ENCODE measurements at places on chromosomes 16 and 17.

DNA sequence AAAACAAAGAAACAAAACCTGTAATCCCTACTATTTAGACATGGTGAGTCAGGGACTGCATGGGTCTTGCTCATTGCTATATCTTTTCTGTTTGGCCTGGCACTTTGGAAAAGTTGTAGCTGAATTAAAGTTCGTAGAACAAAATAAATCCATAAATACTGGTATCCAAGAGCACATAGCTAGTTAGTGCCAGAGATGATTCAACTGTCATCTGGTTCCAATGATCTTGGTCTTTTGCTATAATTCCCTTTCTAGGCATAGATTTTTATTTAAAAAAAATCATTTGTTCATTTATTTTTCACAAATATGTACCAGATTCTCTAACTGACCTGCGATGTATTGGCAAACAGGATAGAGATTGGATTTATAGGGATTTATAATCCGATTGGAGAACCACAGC is 1436.1 kb upstream of the GOT2 start:
- DNase-seq, result no peak

GRCh38 chr16:29256501-29256981 is 150.0 kb downstream of the NPIPB11 start:
- no peak for DNase-seq

- DNase-seq, result no peak
Measured at GRCh38 chr16:55390630-55391237, 66.7 kb downstream of the IRX6 start.

GRCh38 chr16:53629607-53630312 is 73.9 kb downstream of the RPGRIP1L start:
- no peak for DNase-seq

- no peak for DNase-seq
Measured at GRCh38 chr17:79531191-79532095, 79.4 kb downstream of the RBFOX3 start.

- peak; percentile 75 for DNase-seq
Measured at GRCh38 chr17:30113213-30113612, 3.4 kb upstream of the NSRP1 start.

DNA sequence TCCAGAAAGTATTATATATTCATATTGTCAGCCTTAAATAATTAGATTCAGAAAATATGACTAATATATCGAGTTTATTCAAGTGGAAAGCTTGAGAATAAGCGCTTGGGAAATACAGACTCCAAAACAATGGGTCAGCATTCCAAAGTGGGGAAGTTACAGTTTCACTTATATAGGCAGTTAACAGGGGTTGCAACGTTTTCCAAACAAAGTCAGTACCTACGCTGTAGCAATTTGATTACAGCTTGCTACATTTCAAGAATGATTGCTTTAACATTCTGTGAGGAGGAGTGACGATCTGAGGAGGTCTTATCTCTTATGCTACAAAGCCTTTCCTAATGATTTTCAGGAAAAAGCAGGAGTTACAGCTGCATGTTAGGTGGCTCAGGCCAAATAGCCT is 34.2 kb upstream of the HS3ST3A1 start:
- DNase-seq, result no peak

DNA sequence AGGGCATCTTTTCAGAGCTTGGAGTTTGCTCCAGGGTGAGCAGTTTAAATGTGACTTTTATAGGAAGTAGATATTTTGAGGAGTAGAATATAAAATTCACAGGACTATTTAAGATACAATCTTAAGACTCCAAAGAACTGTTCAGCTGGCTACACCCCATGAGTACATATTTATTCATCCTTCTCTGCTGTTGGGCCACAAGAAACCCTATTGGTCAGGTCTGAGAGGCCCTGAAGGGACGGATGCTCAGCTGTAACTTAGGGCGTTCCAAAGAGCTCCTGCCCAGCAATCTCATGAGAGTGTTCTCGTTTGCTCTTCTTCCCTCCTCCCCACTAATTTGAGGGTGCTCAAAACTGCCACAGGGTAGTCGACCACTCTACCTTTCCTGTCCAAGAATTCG is 7.3 kb downstream of the ST6GALNAC2 start:
- no peak for DNase-seq

- DNase-seq, result no peak
Measured at GRCh38 chr17:8420041-8420934, 15.4 kb upstream of the NDEL1 start.

Data from NCI-H774 (cell line).